Activated CD8-positive, alpha-beta memory T cell treated with anti-CD3 and anti-CD28 coated beads for 4 hours (primary cell): ENCODE measurements at places on chromosomes 3 and 15.
A peak's percentile ranks its signal among the peaks of the same experiment; 100 is the strongest.

DNA sequence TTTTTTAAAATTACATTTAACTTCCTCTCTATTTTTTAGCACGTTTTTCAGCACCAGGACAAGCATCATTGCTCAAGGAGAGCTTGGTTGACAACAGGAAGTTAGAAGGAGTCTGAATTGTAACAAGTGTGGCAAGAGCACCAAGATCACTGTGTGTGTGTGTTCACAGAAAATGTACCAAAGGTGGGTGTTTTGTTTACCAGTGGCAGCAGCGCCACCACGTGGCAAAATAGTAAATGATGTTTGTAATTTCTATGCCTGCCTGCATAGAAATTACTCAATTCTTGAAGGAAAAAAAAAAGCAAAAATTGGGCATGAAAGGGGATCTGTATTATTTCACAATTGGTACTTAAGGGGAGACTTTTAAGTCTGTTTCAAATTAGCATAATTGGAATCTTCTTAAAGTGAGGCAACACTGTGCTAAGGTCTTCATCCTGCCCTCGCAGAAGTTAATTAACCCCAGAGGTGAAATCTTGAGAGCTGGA lies 7.4 kb upstream of the U2SURP start:
- peak; percentile 19 for DNase-seq

GRCh38 chr3:14773691-14774128 lies 45.1 kb upstream of the FGD5 start:
- DNase-seq = no peak

GRCh38 chr15:38517312-38517975 lies 47.2 kb downstream of the RASGRP1 start:
- no peak for DNase-seq

- DNase-seq = no peak
Measured at GRCh38 chr3:114272271-114272670, 21.6 kb upstream of the TIGIT start.

DNA sequence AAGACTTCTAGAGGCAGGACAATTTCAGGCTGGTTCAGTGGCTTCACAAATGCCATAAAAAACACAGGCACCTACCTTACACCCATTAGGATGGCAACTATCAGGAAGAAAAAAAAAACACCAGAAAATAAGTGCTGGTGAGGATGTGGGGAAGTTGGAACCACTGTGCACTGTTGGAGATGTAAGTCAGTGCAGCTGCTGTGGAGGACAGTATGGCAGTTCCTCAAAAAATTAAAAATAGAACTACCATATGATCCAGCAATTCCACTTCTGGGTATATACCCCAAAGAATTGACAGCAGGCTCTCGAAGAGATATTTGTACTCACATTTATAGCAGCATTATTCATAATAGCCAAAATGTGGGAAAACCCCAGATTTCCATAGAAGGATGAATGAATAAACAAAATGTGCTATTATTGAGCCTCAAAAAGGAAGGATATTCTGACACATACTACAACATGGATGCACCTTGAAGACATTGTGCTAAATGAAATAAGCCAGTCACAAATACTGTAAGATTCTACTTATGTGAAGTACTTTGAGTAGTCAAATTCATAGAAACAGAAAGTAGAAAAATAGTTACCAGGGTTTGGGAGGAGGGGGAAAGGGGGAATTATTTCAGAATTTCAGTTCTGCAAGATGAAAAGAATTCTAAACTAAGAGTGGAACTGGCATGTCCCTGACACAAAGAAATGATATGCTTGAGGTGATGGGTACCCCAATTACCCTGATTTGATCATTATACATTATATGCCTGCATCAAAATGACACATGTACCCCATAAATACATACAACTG lies 40.9 kb downstream of the NR1D2 start:
- DNase-seq = no peak

DNA sequence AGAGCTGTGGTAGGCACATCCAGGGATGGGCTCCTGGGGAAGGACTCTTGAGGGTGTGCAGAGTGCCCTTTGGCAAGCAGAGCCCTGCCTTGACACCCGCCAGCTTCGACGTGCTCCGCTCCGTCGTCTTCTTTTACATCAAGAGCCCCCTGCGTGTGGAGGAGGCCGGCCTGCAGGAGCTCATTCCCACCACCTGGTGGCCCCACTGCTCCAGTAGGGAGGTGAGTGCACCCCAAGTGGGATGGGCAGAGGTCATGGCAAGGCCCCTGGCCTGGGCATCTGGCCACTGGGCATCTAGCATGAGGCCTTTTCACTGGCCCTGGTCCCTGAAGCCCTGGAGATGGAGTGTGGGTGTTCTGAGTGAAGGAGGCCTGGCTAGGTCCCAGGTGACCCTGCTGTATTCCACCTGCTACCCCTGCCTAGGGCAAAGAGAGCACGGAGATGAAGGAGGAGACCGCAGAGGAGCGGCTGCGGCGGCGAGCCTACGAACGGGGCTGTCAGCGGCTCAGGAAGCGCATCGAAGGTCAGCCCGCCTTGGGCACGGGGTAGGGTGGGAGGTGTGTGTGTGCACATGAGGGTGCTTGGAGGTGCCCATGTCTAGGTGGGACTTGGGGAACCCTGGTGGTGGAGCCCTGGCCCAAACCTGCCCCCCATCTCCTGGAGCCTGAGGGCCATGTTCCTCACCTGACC lies 12.2 kb downstream of the RNF123 start:
- DNase-seq = no peak
